ENCODE measurements at places on chromosomes 2 and 18.
A peak's percentile ranks its signal among the peaks of the same experiment; 100 is the strongest.

- DNase-seq = peak; percentile 2
Observed at GRCh38 chr2:116754381-116755101, 1060.0 kb upstream of the DDX18 start.

- peak; percentile 85 for DNase-seq
Observed at GRCh38 chr2:158969715-158970240, 1.3 kb downstream of the TANC1 start.

- no peak for DNase-seq
Observed at GRCh38 chr2:197196541-197197180, 113.9 kb downstream of the ANKRD44 start.

GRCh38 chr2:240289701-240290431, 145.6 kb upstream of the GPC1 start:
- DNase-seq = no peak

DNA sequence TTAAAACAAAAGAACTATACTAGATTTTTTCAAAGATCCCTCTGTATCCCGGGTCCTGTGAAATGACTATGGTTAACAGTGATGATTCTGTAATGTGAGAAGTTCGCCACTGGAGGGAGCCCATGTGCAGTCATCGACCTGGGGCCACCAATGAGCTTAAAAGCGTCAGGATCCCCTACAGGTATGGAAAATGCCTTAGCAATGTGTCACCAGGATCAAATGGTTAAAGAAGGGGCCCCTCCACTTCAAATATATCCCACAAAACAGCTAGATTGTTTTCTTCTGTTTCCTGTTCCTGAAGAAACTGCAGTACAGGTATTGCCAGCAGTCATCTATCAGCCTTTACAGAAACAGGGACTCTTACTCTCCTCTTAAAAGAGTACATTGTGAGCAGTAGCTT, 15.3 kb downstream of the CHRNA1 start:
- DNase-seq = peak; percentile 43

DNA sequence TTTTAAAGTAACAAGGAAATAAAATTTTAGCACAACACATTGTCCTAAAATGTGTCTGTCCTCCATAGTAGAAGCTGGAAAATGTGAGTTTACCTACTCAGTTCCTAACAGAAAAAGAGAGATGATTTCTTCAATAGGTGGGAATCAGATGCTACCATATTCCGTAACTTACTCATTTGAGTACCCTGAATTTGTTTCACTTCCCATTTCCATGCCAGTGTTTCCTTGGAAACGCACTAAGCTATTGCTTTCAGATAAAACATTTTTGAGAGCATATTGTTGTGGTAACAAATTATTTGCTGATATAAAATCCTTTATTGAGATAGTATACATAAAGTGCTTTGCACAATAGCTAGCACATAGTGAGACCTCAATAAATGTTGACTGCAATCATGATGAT, 137.5 kb upstream of the BARD1 start:
- no peak for DNase-seq

DNA sequence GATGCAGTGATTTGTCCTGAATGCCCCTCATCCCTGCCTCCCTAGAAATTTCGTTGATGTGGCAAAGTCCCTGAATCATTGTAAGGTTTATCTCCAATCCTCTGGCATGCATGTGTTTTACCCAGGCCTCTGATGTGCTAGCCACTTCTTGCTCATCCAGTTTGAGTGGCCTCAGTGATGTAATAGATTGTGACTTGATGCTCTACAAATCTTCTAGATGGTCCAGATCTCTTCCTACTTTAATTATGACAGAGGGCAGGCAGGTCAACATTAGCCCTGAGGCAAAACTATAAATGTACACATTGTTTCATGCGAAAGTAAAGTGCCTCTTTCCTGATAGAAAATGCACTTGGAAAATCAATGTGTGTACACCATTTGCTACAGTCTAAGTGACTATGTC, 54.5 kb downstream of the LONRF2 start:
- DNase-seq = no peak

DNA sequence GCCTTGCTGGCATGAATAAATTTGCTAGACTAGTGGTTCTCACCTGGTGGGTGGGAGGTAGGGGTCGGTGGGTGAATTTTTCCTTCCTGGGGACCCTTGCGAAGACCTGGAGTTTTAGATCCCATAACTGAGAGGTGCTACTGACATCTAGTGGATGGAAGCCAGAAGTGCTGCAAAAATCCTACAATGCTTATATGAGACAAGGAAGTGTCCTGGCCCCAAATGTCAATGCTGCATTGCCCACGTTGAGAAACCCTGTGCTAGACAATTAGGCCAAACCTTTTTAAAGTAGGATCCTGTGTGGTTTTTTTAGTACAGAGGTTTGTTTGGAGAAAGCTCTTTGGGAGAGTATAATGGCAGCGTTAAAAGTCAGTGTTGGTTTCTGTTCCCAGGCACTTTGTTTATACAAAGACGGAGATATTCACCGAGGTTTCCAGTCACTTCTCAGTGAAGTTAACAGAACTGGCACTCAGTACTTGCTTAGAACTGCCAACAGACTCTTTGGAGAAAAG, 9.6 kb downstream of the SERPINB8 start:
- peak; percentile 61 for DNase-seq

GRCh38 chr2:180291060-180291459, 284.0 kb upstream of the CWC22 start:
- DNase-seq = no peak

DNA sequence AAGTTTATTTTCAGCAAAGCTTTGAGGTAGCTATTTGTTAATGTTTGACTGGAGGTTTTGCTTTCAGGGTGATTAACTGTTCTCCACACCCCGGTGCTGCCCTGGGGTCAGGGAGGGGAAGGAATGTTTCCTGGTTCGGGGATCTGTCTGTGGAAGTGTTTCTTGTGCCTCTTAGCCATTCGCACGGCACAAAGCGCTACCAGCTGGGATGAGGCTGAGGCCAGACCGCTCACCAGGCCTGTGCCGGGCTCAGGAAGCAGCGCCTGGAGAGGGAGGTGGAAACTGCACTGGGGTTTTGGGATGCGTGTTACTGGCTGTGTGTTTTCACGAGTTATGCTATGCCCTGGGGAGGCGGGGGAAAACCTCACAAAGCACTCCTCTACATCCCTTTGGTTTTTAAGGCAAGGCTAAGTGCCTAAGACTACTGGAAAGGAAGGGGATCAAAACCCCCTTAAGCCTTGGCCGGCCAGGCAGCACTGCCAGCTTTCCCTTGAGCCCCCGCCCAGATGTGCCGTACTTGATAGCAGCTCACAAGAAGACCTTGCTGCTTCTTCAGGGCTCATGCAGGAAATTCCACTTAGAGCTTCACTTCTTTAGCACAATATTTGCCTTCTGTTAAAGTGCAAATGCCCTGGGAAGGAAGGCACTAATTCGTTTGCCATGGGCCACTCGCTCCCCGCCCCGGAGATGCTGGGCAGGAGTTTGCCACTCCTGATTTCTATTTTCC, 65.7 kb upstream of the CNGA3 start:
- peak; percentile 54 for DNase-seq

DNA sequence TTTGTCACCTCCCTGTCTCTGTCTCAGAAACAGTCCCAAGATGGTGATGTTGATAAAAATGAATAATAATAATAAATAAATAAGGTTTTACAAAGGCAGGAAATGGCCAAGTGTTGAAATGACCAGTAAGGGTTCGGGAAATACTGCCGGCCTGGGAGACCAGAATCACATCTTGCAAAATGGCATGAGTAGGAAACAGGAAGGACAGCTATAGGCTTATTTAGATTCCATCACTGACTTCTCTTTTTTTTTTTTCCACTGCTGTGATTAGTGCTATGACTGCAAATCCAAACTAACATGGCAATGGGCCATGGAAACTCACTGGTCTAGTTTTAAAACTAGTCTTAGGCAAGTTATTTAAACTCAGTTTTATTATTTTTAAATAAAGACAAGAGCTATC, 60.6 kb downstream of the SCN1A start:
- no peak for DNase-seq

DNA sequence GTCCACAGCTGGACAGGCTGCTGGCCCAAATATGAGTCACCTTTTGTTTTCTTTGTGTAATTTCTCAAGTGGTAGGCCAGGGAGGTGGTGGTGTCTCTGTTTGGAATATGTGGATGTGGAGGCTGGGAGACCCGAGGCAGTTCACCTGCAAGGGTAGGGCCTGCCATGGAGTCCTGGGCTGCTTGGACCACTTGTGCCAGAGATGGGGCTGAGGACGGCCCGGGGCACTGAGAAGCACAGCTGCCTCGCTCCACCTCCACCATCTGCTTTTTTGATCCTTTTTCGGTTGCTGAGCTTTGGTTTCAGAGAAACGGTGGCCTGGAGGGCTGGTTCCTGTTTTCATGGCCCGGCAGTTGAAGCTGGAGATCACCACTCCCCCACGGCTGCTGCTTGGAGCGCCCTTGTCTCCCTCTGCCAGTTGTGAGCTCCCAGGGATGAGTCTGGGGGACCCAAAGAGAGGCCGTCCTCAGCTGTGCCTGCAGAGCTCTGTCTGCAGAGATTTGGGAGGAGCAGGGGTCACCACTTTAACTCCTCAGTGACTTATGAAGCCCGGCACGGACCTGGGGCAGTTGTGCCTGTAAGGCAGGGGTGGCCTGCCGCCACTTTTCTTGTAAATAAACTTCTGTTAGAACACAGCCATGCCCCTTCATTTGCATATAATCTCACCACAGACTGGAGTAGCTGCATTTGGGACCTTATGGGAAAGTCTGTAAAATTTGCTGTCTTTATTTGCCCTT, 67.6 kb upstream of the MCFD2 start:
- DNase-seq = no peak

- no peak for DNase-seq
Observed at GRCh38 chr2:108554528-108554927, 20.3 kb downstream of the LIMS1 start.

DNA sequence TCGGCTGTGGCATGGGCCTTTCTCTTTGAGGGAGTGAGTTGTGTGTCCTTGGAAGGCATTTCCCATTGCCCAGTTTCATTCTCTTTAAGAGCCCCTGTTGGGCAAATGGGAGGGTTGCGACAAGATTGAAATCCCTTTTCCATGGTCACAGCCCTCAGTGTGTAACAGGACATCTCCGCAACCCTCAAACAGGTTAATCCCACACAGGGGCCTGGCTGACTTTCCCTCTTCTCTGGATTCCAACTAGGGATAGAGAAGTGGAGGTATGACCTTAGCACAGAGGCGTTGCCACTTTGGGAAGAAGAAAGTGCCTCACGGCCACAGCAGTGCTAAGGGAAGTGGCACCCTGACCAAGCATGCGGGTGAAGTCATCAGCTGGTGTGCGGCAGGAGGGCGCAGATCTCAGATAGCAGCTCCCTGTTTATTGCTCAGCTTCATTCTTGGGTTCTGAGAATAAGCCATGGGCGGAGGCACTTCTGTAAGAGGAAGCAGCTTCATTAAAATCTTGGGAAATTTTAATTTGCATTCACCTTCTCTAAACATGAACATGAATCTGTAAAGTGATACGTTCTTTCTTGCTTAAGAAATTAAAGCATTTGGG, 256.5 kb downstream of the GBX2 start:
- DNase-seq = no peak

- DNase-seq = no peak
Observed at GRCh38 chr2:172813314-172813888, 77.8 kb downstream of the RAPGEF4 start.

- no peak for DNase-seq
Observed at GRCh38 chr18:63887424-63887823, at the start of gene SERPINB2. TSS of gene SERPINB2 (plus strand) at chr18:63887705. CDS start at chr18:63891445, 3,740 bp downstream.

DNA sequence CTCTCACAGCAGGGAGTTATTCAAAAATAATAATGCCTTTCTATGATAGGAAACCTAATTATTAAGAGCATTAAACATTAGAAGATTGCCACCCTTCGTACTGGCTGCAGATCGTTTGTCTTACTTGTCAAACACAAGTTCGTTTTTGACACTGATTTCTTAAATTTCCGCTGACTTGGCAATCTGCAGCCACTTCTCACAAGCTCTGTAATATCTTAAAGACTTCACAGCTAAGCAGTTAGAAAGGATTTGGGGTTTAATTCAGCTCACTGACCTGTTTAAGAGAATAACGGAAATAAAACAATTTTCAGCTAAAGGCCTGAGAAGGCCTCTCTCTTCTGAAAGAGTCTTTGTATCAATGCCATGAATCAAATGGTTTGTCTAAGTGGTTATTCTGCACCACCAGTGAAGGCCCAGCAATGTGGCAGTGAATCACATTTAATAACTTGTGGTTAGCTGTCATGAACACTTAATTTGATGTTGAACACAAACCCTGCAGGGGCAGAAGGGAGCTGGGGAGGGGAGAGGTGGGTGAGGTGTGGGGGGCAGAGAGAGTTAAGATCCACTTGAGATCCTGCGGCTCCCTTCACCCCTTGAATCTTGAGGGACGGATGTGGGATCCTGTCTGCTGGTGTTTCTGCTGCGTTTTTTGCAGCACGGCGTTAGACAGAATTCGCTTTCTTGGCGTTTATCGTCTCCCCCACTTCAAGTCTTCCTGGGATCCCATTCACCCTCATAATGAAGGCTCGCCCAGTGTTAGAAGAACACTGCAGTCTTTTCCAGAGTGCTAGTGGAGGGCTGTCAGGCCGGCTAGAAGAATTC, 145.4 kb upstream of the SATB2 start:
- no peak for DNase-seq

DNA sequence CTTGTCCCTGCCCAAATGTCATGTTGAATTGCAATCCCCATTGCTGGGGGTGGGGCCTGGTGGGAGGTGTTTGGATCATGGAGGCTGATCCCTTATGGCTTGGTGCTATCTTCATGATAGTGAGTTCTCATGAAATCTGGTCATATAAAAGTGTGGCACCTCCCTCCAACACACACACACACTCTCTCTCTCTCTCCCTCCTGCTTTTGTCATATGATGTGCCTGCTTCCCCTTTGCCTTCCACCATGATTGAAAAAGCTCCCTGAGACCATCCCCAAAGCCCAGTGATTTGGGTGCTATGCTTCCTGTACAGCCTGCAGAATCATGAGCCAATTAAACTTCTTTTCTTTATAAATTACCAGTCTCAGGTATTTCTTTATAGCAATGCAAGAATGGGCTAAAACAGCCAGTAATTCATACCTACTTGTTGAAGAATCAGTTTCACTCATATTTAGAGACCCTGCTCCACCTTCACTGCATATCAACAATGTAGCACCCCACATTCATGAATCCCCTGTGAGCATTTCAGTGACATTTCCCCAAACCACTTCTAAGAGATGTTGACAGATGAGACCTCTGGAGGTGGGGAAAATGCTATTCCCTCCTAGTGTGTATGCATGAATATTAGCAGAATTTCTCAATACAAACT, 54.8 kb upstream of the STK17B start:
- DNase-seq = no peak

GRCh38 chr2:211690736-211691135, 847.9 kb downstream of the ERBB4 start:
- no peak for DNase-seq

DNA sequence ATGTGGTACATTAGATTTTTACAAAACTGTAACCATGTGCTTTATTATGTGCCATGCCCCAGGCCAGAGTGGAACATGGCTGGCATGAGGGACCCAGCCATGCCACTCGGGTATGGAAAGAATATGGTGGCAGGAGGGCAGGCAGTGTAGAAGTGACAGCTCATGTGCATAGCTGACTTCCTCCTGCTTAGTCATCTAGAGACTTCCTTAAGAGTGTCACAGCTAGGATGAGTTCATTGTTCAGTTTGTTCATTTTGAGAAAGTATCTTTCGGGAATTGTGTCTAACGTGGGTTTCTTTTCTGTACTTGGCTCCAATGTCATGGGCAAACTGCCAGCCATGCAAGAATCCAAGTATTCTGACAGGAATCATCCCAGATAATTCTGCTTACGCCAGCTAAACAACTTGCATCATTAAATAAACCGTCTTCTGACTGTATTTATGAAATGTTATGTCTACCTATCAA, 94.3 kb upstream of the ITGB6 start:
- DNase-seq = no peak

- no peak for DNase-seq
Observed at GRCh38 chr2:158072361-158072760, 29.3 kb upstream of the UPP2 start.
